Metanephros (tissue), 2 donors: ENCODE measurements at places on chromosomes 6 and 20. TPM values are rescaled to one million over a fixed set of nuclear protein-coding genes. Genes with fewer than 3 reads are reported as not detected.

The ADAM33 gene
- 24.6 TPM for total RNA-seq

The PRICKLE4 gene
- 3.2 TPM for total RNA-seq

The LATS1 gene
- 26.2 TPM for total RNA-seq

The ATG5 gene
- total RNA-seq: 40.6 TPM

The ARMH2 gene
- not detected for total RNA-seq

The JAG1 gene
- total RNA-seq: 184 TPM

The FAM120B gene
- total RNA-seq: 32.9 TPM

The PPP1R11 gene
- total RNA-seq: 17.8 TPM

The ZNF292 gene
- 65.9 TPM for total RNA-seq
